Neural progenitor cell (in vitro differentiated cells): ENCODE measurements at places on chromosomes 4 and X.

DNA sequence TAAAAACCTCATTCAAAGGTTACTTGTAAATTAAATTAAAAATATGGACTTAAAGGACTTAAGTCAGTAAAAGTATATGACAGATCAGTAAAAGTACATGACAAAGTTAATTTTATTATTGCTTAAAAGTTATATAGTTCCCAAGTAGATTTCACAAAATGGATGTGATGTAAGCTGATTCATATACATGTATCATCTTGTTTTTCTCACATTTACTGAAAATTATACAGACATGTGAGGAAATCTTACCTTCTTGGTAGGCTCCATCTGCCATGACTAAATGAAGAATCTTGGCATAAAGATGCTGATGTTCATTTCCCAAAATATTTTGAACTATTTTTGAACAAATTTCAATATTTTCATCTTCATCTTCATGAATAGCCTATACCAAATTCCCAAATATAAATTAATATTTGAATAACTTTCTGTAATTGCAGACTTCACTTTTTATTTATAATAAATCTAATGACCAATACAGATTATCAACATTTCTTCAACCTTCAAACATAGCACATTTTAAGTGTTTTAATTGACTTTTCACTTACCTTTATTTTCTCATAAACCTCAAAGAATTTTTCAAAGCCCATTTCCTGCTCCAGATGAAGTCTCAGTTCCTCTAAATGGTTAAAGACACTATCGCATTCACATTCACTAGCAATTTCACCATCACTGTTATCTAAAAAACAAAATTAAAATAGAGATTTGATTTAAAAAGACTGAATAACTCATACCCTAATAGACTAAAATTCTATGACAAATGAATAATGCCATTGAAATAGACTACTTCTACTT, 129.4 kb upstream of the SH3RF1 start:
- no peak for DNase-seq

GRCh38 chrX:8981723-8982122, 52.2 kb downstream of the FAM9B start:
- peak; percentile 15 for DNase-seq

- DNase-seq, result no peak
These were observed 150.1 kb downstream of the NAA11 start for GRCh38 chr4:79175716-79176115.

DNA sequence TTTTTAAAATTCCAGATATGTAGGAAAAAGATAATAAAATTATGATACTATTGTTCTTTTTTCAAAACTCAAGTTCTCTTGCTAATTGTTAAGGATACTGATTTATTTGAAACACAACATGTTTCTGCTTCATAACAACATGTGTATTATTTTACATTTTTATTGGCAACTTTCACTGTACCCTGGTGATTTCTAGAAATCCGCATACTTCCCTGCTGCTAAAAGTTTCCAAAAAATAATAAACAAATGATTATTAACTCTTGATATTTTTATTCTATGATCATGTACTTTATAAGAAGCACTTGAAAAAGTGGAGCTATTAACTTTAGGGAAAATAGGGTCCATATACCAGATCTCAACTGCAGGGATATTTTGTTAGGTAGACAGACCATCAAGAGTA, 71.2 kb upstream of the HCCS start:
- DNase-seq, result no peak

GRCh38 chr4:182385897-182386296, 142.7 kb downstream of the TENM3 start:
- no peak for DNase-seq

DNA sequence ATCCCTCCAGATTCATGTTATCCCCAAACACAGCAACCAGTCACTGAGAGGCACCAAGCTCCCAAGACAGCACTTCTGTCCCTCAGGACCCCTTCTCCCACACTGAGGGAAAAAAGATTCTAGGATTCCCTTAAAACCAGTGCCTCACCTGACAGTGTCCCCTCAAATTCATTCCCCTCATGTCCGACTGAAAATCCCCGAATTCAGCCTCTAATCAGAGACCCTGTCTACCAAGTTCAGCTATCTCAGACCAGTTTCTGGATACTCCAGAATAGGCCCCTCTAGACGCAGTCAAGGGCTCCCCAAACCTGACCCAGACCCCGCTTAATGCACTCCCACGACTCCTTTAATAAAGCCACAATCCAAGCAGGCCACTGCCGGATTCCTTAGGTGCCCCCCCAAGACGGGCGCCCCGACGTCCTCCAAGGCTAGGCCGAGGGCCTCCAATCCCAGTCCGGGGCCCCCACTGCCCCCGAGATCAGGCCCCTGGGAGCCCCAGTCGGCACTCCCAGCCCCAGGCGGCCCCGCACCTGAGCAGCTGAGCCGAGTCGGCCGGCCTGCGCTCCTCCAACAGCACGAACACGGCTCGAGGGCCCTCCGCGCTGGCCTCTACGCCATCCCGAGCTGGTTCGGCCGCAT, 457 bp downstream of the TFE3 start:
- no peak for DNase-seq

DNA sequence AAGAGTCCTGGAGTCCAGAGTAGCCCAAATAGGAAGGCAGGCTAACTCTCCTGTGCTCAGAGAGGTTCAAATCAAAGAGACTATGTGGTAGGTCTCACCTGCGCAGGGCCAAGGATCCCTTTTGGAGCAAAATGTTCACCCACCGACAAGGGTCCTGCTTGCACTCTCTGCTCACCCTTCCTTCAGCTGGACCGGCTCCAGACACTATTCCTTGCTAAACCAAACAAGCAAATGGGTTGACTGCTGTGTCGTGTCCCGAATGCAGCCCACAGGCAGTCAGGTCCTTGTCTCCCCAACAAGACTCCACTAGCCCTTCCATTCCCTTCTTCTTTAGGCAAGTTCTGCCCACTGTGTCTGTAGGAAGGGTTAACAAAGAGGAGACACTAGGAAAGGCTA, 760 bp downstream of the TRMT2B start:
- no peak for DNase-seq

GRCh38 chr4:47640911-47641310, 155.8 kb downstream of the ATP10D start:
- no peak for DNase-seq

- DNase-seq, result no peak
These were observed 5.5 kb upstream of the ING2 start for GRCh38 chr4:183499389-183499788.

- DNase-seq, result no peak
These were observed 43.2 kb downstream of the REELD1 start for GRCh38 chr4:146257511-146257910.

GRCh38 chr4:160316036-160316435, 1213.2 kb downstream of the RAPGEF2 start:
- no peak for DNase-seq

DNA sequence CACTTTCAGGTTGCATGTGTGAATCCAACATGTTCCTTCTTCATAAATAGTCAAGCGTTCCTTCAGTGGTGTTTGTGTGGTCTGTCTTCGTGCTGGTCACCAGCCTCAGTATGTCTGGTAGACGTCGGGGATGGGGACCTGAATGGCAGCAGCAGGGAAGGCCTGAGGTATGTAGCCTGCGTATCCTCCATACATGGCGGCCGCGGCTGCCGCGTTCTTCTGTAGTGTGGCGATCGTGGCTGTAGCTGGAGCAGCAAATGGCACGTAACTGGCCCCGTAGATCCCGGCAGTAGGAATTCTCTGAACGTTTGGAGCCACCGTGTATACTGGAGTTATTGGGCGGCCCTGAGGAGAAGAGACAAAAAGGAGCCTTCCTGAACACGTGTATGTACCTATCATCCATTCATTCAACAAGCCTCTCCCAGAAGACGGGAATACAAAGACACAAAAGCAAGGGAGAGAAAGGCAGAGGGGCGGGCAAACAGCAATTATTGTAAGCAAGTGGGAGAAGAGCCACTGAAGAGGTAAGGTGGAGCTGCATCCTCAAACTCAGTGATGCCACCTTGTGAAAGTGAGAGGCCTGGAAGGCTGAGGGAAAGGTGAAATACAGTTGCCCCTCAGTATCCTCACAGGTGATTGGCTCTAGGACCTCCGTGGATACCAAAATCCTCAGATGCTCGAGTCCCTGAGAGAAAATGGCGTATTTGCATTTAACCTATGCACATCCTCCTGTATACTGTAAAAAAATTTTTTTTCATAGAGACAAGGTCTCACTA, 90.9 kb downstream of the CHRNA9 start:
- DNase-seq, result no peak

GRCh38 chrX:101493225-101493624, 8.0 kb downstream of the ARMCX4 start:
- no peak for DNase-seq

DNA sequence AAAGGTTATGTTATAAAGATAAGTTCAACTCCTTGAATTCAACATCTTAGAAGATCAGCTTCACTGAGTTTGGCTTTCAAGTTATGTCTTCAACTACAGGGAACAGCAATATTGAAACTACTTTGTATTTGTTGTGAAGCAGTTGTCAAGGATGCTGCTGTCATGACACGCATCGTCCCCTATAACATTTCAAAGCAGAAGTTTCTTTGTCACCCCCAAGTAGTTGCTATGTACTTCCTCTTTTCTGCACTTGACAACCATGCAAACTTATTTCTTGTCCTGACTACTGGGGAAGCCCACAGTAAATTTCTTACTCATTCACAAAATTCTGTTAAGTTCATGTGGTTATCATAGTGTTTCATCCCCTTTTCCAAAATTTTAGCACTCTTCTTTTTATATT, 14.3 kb downstream of the ANTXR2 start:
- no peak for DNase-seq

GRCh38 chr4:124329134-124329533, 383.4 kb downstream of the ANKRD50 start:
- no peak for DNase-seq

GRCh38 chr4:75089206-75089605, 156.3 kb downstream of the PARM1 start:
- DNase-seq, result no peak

DNA sequence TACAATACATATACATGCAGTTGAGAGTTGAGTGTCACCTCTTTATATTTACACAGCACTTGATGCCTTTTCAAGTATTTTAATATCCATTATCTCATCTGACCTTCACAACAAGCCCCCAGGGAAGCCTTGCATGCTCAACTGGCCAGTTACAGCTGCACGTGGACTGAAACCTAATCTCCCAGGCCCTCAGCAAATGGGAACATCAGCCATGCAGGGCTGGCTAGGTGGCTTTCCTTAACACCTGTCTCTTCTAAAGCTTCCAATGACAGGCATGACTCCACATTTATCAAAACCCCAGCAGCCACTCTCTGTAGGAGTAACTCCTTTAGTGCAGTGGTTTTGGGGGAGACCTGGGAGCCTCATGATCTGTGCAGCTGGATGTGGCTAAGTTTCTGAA, 56.4 kb downstream of the PHKA2 start:
- no peak for DNase-seq

DNA sequence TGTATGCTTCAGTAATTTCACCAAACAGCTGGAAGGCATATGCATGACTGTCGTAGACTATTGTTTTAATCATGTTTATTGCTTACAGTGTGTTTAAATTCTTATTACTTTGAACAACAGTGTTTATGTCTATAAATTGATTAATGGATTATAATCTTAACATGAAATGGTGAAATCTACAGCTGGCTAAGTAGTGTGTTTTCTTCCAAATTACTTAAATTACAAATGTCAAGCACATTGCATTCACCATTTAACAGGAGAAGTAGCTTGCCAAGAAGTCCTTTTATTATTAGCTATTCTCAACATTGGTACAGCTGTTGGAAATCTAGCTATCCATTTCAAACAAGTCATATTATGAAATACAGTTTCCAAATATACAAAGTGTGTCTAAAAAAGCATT, 849.3 kb upstream of the PCDH10 start:
- no peak for DNase-seq

GRCh38 chrX:31038575-31039326, 33.1 kb downstream of the FTHL17 start:
- peak; percentile 49 for DNase-seq

DNA sequence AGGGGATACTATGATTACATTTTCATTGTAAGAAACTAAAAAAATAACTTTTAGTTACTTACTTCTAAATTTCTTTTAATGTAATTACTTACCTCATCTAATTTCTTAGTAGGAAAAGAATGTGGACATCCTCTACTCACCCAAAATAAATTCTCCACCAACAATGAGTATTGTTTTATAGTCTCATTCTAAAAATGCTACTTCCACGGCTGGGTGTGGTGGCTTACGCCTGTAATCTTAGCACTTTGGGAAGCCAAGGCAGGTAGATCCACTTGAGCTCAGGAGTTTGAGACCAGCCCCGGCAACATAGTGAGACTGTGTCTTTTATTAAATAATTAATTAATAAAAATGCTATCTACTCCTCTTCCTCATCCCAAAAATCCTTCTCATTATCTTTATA, 99.8 kb downstream of the PPA2 start:
- no peak for DNase-seq

GRCh38 chr4:145531223-145531622, 49.6 kb downstream of the SMAD1 start:
- no peak for DNase-seq

- peak; percentile 67 for DNase-seq
These were observed 111.4 kb downstream of the LUZP4 start for GRCh38 chrX:115400960-115401359.

DNA sequence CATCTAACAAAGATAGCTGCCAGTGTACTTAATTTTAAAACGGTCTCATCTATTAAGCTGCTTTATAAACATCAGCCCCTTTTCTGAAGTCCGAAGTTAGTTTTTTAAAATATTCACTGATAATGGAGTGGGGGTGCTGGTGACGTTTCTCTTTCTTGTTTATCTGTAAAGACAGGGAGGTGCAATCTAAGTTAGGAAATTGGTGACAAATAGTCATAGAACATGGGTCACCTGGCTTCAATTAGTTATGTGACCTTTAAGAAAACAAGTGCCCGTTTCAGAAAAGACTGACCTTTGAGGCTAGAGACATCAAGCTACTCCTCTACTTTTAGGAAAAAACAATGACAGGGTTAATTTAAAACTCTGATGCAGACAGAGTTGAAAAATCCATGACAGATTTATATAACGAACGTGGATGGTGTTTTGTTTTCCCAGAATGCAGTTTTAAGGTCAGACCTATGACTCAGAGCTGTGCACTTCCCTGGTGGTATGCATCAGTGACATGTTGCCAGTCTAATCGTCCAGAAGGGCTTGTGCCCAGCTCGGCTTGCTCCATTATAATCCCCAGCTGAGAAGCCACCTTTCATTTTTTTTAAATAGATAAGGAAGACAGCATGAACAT, 38.2 kb downstream of the FHL1 start:
- no peak for DNase-seq
